ENCODE measurements at places on chromosomes 4 and X.
A peak's percentile ranks its signal among the peaks of the same experiment; 100 is the strongest.

- DNase-seq: no peak
Observed at GRCh38 chr4:145779319-145779801, 99.4 kb downstream of the C4orf51 start.

GRCh38 chr4:112735474-112735951, 98.6 kb downstream of the LARP7 start:
- no peak for DNase-seq

GRCh38 chr4:189046642-189047041, 894.0 kb upstream of the FRG1 start:
- DNase-seq: no peak

DNA sequence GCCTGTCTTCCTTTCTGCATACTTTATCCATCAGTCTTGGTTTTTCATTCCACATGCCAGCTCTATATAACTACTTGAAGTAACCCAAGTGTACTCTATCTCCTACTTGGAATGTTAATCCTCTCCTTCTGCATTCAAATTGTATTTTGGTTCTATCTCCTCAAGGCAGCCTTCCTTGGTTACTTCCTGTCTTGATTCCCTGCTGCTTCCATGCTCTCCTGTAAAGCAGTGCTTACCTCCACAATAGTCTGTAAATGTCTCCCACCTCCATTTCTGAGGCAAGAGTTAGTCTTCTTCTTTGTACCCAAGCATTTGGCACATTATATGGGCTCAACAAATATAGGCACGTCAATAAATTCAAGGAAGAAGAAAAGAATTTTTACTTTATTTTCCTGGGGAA, 298.4 kb downstream of the ARHGAP24 start:
- DNase-seq: no peak

GRCh38 chr4:16264798-16265197, 38.5 kb upstream of the TAPT1 start:
- no peak for DNase-seq

DNA sequence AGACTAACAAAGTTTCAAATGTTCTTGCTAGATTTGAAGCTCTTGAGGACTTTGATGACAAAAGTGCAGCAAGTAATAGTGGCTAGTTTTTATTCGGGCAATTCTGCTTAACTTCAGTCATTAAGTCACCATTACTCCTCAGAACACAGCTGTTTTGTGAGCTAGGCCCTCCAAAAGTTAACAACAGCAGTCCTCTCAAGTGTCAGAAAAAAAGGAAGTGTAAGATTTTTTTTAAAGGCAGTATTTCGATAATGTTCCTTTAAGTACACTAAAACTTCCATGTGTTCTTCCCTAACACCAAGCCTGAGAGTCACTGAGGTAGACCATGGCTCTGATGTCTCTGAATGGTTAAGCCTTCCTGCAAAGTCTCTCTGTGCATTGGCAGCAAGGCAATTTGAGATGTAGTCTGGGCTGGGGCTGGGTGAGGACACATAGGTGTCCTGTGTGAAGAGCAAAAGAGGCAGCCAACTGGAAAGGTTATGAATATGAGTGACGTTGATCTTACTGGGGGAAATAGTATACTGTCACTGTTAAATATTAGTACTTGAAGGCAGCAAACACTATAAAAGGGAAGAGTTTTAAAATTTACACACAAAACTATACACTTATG, 174.0 kb upstream of the MAP3K15 start:
- DNase-seq: no peak

- DNase-seq: peak; percentile 20
Observed at GRCh38 chr4:4182835-4183568, 43.7 kb downstream of the OTOP1 start.

DNA sequence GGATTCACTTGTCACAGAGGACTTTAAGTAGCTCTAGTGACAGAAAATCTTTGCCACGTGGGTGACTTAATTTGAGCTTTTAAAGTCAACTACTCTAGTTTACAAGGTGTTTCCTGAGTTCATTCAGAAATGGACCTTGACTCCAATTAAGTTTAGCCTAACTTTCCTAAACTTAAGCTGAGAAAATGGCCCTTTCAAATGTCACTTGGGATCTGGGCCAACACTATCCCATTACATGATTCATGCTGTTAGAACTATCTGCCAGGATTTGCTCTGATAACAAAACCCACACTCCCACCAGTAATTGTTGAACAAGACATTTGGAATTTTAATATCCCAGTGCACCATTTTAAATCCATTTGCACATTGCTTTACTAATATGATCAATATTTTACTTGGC, 40.8 kb downstream of the C4orf46 start:
- DNase-seq: no peak

DNA sequence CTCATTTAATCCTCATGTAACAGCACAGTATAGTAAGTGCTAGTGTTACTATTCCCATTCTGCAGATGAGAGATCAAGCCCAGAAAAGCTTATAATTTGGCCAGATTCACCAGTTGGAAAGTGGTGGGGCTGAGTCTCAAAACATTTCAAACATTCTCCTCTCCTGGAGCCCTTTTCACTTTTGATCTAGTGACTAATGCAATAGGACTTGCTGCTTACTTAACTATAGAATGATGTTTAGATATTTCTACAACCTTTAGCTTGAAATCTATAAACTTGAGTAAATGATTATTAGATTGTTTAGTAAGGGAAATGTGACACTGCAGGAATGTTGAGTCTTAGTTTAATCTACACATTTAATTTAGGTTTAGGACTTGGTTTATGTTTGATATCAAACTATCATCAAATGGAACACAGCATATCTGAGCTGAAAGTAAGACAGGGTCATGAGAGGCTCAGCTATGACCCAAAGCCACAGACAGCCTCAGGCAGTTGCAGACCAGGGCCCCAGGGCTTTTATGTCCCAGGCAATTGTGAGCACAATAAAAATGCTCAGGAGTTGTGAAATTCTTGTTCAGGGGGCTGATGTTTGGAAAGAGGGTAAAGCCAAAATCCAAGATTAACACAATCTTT, 199.5 kb upstream of the HS3ST1 start:
- no peak for DNase-seq

DNA sequence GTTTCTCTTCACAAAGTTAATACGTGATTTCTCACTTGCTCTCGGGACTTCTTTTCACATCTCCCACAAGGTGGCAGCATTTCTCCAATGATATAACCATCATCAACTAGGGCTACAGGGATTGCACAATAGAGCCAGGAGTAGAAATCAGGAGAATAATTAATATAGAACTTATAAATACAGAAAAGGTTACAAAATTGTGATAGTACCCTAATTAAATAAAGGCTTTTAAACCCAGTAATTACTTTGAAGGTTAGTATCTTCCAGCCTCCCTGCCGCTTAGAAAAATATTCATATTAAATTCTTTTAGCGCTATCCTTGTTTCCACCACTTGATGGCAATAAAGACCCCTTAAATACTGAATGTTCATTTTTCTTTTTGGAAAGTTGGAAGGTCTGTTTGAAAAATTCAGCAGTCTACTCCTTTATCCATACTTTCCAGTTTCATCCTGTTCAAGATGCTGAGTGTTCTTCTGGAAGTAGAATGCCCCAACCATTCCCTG, 65.8 kb downstream of the RASGEF1B start:
- DNase-seq: no peak

GRCh38 chrX:35289952-35290351, 347.4 kb downstream of the FAM47B start:
- no peak for DNase-seq

DNA sequence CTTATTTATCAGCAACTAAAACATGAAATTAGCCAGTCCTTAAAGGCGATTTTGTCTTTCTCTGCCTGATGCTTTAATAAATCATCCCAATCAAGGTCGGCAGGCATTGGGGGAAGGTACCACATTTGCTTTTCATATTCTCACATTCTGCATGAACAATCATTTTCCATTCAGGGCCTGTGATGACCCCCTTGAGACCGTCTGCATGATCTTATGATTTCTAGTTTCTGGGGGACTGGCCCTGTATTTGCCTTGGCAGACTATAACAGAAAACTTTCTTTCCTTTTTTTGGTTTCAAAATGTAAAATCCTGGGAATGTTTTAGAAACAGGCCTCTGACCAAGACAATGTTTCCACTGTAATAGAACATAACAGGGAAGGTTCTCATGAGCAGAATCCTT, 296.8 kb downstream of the IDS start:
- DNase-seq: no peak

GRCh38 chr4:141464366-141464765, 172.0 kb upstream of the IL15 start:
- no peak for DNase-seq

- no peak for DNase-seq
Observed at GRCh38 chrX:34848281-34848680, 94.3 kb upstream of the FAM47B start.

GRCh38 chr4:99552872-99553271, 11.0 kb downstream of the TRMT10A start:
- DNase-seq: no peak

DNA sequence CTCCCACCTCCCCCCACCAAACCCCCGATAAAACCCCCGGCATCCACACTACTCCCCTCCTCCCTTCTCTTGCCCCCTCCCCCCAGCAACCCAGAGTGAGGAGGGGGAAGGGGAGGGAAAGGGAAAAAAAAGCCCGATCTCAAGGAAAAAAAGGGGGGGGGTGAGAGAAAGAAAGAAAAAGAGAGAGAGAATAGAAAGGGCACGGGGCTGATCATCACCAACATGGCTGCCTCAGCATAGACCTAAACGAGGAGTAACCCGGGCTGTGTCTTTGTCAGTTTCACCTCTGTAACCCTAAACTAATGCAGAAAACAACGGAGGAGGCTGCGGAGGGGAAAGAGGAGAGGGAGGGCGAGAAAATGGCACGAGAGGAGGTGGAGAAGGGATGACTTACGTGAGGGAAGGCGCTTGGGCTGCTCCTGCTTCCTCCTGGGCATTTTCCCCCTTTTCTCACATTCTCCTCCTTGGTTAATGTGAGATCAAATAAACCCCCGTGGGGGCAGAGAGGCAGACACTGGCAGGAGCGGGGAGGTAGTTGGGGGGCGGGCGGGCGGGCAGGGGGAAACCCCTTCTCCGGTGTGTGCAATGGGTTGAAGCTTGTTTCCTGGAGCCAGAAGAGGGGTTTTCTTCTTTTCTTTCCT, 532 bp downstream of the ZNF827 start:
- peak; percentile 37 for DNase-seq

DNA sequence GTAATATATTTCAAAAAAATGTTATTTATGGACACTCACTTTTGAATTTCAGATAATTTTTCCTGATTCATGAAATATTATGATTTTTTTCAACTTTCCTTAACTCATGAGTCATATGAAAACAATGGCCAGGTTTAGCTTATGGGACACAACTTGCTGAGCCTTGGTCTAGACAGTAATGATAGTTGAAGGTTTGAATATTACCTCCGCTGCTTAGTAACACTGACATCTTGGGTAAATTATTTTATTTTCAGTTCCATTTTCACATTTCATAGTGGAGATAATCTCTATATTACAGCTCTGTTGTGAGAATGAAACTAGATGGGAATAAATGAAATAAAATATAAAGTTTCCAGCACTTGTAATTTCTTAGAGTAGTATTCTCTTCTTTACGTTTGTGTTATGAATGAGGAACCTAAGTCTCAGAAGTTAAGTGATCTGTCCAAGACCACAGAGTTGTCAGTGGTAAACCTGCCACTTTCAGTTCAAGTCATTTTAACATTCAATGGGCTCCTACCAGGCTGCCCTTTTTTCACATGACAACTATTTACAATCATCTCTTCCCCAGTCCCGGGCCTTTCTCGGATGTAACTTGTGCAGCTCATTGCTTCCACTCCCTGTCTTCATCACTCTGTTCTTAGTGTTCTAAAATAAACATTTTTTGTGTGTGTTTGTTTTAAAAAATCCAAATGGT, 46.8 kb upstream of the GC start:
- no peak for DNase-seq

DNA sequence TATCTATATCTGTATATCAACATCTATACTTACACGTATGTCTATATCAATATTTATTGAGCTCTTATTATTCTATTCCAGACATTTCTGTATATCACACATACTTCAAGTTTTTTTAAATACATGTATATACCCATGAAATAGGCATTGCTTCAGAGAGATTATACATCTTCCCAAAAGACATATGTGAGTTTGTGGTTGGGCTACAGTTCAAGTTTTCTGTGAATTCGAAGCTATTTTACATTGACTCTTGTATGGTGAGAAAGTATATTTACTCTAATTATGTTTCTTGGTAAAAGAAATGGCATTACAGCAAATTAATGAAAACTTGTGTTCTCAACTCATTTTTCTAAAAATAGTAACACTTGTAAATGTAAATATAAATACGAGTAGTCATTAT, 46.8 kb upstream of the CTSO start:
- DNase-seq: no peak

DNA sequence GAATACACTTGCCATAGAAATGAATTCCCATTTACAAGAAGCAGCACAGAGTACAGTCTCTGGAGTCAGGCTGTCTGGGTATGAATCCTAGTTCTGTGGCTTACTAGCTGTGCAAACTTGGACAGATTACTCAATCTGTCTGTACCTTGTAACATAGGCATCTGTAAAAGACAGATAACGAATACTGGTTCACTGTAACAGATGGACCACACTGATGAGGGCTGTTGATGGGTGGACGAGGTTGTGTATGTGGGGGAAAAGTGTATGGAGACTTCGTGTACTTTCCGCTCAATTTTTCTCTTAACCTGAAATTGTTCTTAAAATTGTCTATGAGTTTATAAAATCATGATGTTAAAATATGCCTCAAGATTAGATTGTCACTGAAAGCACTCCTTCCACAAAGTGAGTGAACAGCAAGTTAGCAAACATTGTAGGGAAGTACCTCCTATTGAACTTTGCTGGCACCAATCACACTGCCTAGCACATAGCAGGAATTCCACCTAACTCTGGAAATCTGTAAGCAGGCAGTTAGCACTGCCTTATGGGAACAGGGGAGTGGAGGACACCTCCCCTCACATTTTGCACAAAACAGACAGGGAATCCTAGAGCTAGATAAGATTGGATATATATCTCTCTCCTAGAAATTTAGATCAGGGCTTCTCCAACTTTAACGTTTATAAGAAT, 6.5 kb upstream of the EXOSC9 start:
- no peak for DNase-seq

DNA sequence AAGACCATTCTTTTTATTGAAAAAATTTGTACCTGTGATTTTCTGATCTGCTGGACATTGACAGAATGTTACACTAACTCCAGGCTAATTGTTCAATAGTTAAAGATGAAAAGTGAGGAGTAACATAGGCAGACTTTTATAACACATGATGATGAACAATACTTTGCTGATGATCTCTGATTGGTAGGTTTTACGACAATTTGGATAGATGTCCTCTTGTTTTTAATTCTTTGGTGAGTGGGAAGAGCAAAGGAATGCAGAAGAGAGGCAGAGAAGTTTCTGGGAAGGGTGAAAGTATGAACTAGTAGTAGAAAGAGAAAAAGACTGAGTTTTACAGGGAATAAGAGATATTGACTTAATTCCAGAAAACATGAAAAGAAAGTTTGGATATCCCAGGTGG, 267.3 kb upstream of the HAND2 start:
- DNase-seq: no peak

DNA sequence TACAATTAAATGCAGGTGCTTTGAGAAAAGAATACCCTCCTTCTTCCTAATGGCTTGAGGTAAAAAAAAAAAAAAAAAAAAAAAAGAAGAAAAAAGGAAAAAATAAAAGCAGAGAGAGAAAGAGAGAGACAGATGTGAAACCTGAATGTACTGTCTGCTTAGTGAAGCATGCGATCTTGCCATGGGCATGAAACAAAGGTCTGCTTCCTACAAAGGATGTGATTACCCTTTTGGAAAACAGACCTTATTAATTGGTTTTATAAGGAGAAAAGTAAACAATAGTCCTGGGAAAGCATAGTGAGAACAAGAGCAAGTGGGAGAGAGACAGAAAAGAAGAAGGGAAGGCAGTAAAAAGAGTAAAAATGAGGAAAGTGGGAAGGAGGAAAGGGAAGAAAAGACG, 526.1 kb upstream of the PABPC4L start:
- DNase-seq: no peak

All from activated CD4-positive, alpha-beta T cell treated with anti-CD3 and anti-CD28 coated beads, Interleukin-2, amount 50 U/mL, for 48 hours (primary cell).